ENCODE measurements at places on chromosomes 3 and 15. TPM values are rescaled to one million over a fixed set of nuclear protein-coding genes. Genes with fewer than 3 reads are reported as not detected.

GRCh38 chr3:100163787-100164186, 49.5 kb upstream of the FILIP1L start:
- H3K36me3 ChIP-seq: peaks cover 7% of the 10 kb centered on the region
- no peaks in the 10 kb centered on the region for H3K27me3 ChIP-seq
- no peak for DNase-seq
- H3K4me1 ChIP-seq: peaks cover 25% of the 10 kb centered on the region
- no peak overlapping the region for H3K4me3 ChIP-seq

DNA sequence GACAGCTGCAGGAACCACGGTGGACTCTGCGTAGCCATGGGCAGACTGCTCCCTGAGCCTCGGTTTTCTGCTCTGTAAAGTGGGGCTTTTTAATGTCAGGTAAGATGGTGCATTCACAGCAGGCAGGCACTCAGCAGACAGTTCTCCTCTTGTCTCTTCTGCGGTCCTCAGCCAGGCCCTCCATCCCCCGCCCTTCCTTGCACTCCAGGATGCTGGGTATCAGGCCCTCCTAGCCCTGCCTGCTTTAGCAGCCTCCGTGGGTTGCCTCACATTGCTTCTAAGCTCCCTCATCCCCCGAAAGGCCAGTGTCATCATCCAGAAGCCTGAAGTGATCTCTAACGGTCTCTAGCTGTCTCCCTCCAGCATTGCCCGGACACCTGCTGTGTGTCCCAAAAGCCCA, 115.7 kb downstream of the WNT7A start:
- no peak overlapping the region for H3K27ac ChIP-seq
- no peaks in the 10 kb centered on the region for H3K36me3 ChIP-seq
- DNase-seq: no peak

DNA sequence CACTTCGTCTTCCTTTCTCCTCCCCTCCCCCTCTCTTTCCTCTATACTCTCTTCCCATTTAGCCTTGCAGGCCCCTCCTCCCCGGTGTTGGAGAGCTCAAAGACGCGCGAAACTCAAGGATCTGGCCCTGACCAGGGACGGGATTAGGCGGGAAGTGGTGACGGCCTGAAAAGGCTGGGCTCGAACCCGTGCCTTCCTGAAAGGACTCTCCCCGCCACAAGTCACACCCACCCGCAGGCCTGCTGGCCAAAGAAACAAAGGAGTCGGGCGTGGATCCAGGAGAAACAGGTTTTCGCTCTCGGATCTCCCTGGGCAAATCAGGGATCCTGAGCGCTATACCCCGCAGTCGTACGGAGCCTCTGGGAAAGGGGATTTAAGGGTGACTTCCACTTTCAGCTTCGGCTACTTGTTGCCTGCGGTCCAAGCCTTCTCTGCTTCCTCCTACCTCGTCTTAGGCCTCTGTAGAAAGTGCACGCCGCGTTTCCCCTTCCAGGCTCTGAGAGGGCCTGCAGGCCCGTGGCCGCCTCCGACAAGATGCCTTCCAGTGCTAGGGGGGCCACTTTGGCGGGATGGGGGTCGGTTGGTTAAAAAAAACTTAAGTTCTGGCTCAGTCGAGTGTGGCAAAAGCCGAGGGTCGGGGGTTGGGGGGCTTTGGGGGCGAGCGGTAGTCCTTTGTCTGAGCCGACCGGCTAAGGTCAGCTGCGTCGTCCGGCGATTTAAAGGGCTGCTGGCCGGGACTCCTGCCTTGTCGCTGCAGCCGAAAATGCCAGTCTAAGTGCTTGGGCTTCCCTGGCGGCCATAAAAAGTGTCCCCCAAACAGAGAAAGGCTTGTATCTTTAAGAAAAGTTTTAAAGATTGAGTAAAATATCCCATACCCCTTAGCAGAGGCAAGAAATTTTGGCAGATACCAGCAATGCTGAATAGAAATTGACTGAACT, 8.2 kb downstream of the ZIC4 start:
- no peak overlapping the region for H3K4me3 ChIP-seq
- H3K4me1 ChIP-seq: peaks cover 13% of the 10 kb centered on the region
- no peak for DNase-seq
- no peak overlapping the region for H3K27ac ChIP-seq

DNA sequence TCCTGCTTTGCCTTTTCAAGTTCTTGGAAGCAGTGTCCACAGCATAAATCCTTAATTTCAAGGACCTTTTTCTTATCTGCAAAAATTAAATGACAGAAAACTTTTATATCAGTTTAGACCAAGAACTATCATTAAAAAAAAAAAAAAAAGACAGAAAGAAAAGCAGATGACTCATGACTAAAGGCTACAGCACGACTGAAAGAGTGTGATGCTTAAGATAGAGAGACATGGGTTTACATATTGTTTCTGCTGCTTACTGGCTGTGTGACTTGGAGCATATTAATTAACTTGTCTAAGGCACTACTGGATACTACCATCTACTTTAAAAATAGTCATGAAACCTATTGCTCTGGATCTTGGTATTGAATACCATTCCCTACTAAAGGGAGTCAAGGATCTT, 62.3 kb downstream of the CEP152 start:
- no peaks in the 10 kb centered on the region for H3K27me3 ChIP-seq
- no peak overlapping the region for H3K4me3 ChIP-seq
- no peak for DNase-seq
- H3K27ac ChIP-seq: no peak overlapping the region

The GOLGA6L4 gene
- total RNA-seq: 10.9 TPM

The MKRN2OS gene
- total RNA-seq: 0.29 TPM

- H3K4me3 ChIP-seq: no peak overlapping the region
- H3K4me1 ChIP-seq: peaks cover 66% of the 10 kb centered on the region
- peak overlapping the region; percentile 91 for H3K27ac ChIP-seq
- H3K36me3 ChIP-seq: peaks cover 2% of the 10 kb centered on the region
- H3K27me3 ChIP-seq: no peaks in the 10 kb centered on the region
Measured at GRCh38 chr15:77064539-77065308, 6.2 kb downstream of the TSPAN3 start.

The GOLGA8J gene
- total RNA-seq: not detected

GRCh38 chr3:71962561-71963240, 177.8 kb upstream of the PROK2 start:
- no peak overlapping the region for H3K4me3 ChIP-seq
- peaks cover 64% of the 10 kb centered on the region for H3K27me3 ChIP-seq
- no peaks in the 10 kb centered on the region for H3K36me3 ChIP-seq
- no peaks in the 10 kb centered on the region for H3K4me1 ChIP-seq
- H3K27ac ChIP-seq: no peak overlapping the region
- no peak for DNase-seq

The C3orf20 gene
- total RNA-seq: 0.09 TPM

The RPP25 gene
- total RNA-seq: 3.3 TPM

The CHDH gene
- total RNA-seq: 3.9 TPM

The DALRD3 gene
- total RNA-seq: 22.1 TPM

DNA sequence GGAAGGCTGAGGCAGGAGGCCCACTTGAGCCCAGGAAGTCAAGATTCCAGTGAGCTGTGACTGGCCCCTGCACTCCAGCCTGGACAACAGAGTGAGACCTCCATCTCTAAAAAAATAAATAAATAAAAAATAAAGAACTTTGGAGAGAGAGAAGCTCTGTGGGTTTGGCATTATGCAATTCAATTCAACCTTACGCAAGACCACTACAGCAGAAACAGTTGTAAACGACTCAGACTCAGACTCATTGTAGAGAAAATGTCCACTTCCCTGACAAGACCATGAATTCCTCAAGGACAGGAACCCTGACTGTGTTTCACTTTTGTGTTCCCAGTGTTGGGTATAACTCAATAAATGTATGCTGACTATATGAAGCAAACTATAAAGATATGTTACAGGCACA, 90.3 kb upstream of the C3orf80 start:
- H3K36me3 ChIP-seq: no peaks in the 10 kb centered on the region
- no peak overlapping the region for H3K27ac ChIP-seq
- no peak overlapping the region for H3K4me3 ChIP-seq
- H3K4me1 ChIP-seq: peaks cover 2% of the 10 kb centered on the region
- no peaks in the 10 kb centered on the region for H3K27me3 ChIP-seq

The VWA5B2 gene
- 0.78 TPM for total RNA-seq

The TYRO3 gene
- 104 TPM for total RNA-seq

The PLA1A gene
- total RNA-seq: not detected

The GOLGA6A gene
- 0.20 TPM for total RNA-seq

The COL7A1 gene
- 15.0 TPM for total RNA-seq

- peaks cover 35% of the 10 kb centered on the region for H3K36me3 ChIP-seq
- H3K4me3 ChIP-seq: no peak overlapping the region
- H3K27me3 ChIP-seq: no peaks in the 10 kb centered on the region
- no peaks in the 10 kb centered on the region for H3K4me1 ChIP-seq
- no peak overlapping the region for H3K27ac ChIP-seq
Measured at GRCh38 chr3:119221779-119222320, 18.8 kb downstream of the B4GALT4 start.

GRCh38 chr15:51279391-51279790, 59.0 kb downstream of the CYP19A1 start:
- no peaks in the 10 kb centered on the region for H3K36me3 ChIP-seq
- peaks cover 28% of the 10 kb centered on the region for H3K27me3 ChIP-seq
- no peak overlapping the region for H3K4me3 ChIP-seq

- no peak overlapping the region for H3K27ac ChIP-seq
- no peak overlapping the region for H3K4me3 ChIP-seq
- H3K36me3 ChIP-seq: no peaks in the 10 kb centered on the region
Measured at GRCh38 chr3:72669224-72669623, 179.0 kb downstream of the SHQ1 start.

DNA sequence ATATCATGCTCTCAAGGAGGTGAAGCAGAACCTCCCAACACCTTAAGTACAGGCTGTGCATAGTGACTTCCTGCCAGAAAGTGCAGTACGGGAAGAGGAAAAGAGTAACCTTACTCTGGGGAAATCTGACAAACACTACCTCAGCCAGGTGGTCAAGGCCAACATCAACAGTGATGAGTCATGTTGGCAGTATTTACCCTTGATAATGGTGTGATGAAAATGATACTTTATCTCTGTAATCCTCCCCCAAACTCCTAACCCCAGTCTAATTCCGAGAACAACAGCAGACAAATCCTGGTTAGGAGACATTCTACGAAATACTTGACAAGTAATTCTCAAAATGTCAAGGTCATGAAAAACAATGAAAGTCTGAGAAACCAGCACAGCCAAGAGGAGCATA, 26.5 kb downstream of the ANKDD1A start:
- H3K27me3 ChIP-seq: no peaks in the 10 kb centered on the region
- peak; percentile 10 for DNase-seq
- no peaks in the 10 kb centered on the region for H3K4me1 ChIP-seq
- no peak overlapping the region for H3K4me3 ChIP-seq
- no peaks in the 10 kb centered on the region for H3K36me3 ChIP-seq
- H3K27ac ChIP-seq: no peak overlapping the region

- DNase-seq: no peak
- no peaks in the 10 kb centered on the region for H3K36me3 ChIP-seq
- no peak overlapping the region for H3K4me3 ChIP-seq
- peaks cover 6% of the 10 kb centered on the region for H3K4me1 ChIP-seq
Measured at GRCh38 chr15:87962428-87962827, 294.1 kb downstream of the NTRK3 start.

DNA sequence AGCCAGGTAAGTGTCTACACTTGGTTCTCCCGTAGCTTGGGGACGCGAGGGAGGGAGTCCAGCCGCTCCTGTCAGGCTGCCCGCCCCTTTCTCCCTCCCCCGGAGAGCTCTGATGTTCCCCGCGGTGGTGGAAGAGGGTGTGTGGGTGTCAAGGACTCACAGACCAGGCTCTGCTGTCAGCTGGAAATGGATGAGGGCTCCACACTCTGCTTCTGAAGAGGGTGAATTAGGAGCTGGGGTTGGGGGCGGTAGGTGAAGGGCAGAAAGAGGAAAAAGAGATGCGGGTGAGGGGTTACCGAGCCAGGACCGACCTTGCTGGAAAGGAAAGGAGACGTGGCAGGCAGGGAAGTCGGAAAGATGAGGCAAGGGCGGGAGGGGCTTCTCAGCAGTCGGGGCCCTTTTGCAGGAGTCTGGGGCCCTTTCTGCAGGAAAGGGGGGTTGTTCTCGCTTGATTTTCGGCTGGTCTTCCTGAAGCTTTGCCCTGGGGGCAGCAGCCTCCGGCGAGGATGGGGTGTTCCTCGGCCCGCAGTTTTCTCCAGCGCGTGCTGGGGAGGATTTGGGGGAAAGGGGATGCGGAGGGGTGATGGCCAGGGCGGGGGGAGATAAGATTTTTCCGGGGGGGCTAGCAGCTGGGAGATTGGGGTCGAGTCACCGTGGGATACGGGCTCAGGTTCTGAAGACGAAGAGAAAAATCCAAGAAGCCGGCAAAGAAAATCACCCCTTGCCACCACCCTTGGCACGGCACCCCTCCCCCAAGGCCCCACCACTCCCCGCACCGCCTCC, 602 bp upstream of the BAHD1 start:
- H3K36me3 ChIP-seq: no peaks in the 10 kb centered on the region
- DNase-seq: peak; percentile 50
- H3K4me3 ChIP-seq: peak overlapping the region; percentile 77
- H3K27ac ChIP-seq: peak overlapping the region; percentile 76

The PRR20G gene
- total RNA-seq: not detected

The ELL3 gene
- 0.69 TPM for total RNA-seq

The HDAC11 gene
- total RNA-seq: 19.1 TPM

DNA sequence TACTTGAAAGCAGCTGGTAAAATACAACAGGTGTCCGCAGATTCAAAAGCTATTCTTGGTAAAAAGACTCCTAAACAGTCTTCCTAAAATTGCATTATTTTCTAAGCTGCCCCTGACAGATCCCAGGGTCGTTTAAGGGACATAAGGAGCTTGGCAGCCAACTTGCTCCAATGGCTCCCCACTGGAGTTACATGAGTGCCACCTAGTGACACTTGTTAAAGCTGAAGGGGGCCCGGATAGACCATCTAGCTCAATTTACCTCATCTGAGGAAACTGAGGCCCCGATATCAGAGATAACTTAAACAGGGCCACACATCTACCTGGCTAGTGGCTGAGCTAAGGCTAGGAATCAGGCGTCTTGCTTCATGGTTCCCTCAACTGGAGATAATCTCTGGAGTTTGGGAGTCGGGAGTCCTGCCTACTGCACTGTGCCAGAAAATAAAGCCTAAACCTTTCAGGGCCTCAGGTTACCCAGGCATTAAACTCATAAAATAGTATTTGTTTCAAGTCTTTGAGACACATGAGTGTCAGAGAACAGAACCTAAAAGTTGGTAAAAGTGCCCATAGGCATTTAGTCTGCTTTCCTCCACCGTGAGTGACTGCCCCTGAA, 6.5 kb upstream of the TBC1D23 start:
- H3K4me3 ChIP-seq: no peak overlapping the region
- H3K27me3 ChIP-seq: no peaks in the 10 kb centered on the region
- no peaks in the 10 kb centered on the region for H3K36me3 ChIP-seq
- H3K27ac ChIP-seq: no peak overlapping the region

DNA sequence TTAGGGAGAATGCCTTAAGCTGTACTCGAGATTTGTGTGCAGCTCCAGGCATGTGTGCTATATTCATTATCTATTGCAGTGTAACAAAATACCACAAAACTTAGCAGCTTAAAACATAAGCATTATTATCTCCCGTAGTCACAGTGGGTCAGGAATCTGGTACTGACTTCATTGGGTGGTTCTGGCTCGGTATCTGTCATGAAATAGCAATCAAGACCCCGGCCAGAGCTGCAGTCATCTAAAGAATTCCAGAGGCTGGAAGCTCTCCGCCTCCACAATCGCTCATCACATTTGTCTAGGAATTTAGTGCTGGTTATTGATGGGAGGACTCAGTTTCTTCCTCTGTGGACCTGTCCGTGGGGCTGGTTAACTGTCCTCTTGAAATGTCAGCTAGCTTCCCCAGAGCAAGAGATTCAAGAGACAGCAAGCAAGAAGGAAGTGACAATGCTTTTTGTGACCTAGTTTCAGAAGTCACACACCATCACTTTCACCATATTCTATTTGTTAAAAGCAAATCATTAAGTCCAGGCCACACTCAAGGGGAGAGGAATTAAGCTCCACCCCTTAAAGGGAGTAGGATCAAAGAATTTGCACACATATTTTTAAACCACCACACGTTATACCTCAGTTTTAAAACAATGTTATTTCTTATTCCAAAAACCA, 76.1 kb downstream of the TOP2B start:
- H3K4me1 ChIP-seq: peaks cover 36% of the 10 kb centered on the region
- peaks cover 45% of the 10 kb centered on the region for H3K36me3 ChIP-seq
- H3K4me3 ChIP-seq: no peak overlapping the region
- DNase-seq: no peak
- H3K27ac ChIP-seq: peak overlapping the region; percentile 41

The DNAJA4 gene
- 0.13 TPM for total RNA-seq

All from mesothelial cell of epicardium (in vitro differentiated cells).